ENCODE measurements at places on chromosomes 6 and 20. TPM values are rescaled to one million over a fixed set of nuclear protein-coding genes. Genes with fewer than 3 reads are reported as not detected.

Gene ARFGEF3
- 2.3 TPM for total RNA-seq

Gene GDAP1L1
- total RNA-seq = 0.42 TPM

Gene ADTRP
- not detected for total RNA-seq

Gene PRDM1
- 1.7 TPM for total RNA-seq

GRCh38 chr6:22827760-22828159, 258.4 kb downstream of the HDGFL1 start:
- DNase-seq = no peak

GRCh38 chr6:971981-972640, 279.2 kb upstream of the EXOC2 start:
- DNase-seq = no peak

DNA sequence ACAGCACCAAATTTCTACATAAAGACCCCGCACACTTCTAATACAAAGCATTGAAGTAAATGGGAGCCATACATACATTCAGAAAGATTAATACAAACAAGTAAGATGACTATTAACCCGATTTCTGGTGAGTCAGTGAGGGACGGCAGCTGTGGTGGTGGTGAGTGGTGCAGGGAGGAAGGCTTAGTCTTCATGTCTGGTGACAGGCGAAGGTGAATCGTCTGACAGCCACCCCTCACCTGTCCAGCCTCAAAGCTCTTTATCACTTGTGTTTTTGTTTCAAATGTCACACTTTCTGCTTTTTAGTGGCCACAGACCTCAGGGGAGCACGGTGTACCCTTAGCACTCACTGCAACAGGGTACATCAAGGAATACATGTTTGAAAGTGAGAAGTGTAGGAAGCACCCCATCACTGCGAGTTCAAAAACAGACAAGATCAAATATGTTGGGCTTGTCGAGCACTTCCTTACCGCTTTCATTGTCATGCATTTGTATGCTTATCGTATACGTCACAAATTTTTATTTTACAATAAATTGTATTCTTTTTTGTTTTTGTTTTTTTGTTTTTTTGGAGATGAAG, 63.5 kb downstream of the IRF4 start:
- DNase-seq = no peak

- DNase-seq = no peak
These were observed 12.4 kb upstream of the GRIK2 start for GRCh38 chr6:101380897-101381630.
